Myocyte (in vitro differentiated cells): ENCODE measurements at places on chromosomes 5 and 9.

- DNase-seq, result no peak
Measured at GRCh38 chr5:28254846-28255245, 1216.5 kb upstream of the CDH9 start.

DNA sequence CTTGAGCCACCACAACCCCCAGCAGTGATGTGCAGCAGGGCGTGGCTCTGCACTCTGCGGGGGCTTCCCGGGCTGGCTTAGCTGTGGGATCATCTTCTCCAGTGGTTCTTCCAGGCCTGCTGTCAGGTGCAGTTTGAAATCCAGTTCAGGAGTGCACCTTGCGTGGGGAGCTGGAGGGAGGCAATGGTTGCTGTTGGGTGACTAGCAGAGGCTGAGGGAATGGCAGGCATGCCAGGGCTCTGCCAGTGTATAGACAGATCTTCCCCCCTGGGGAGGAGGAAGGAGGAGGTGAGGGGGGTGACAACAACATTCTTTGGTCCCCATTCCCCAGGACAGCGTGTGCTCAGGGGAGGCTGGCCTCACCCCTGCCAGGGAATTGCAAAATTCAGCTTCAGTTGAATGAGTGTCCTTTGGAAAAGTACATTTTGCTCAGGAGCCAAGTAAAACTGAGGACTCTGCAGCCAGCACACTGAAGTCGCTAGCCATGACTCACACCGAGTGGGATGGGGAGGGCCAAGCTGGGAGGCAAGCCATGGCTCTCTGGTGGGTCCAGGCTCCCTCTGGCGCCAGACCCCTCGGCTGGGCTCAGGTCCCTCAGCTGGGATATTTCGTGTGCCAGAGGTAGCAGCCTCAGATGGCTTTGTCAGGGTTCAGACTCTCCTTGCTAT, 35.0 kb downstream of the ERGIC1 start:
- DNase-seq, result peak; percentile 76

DNA sequence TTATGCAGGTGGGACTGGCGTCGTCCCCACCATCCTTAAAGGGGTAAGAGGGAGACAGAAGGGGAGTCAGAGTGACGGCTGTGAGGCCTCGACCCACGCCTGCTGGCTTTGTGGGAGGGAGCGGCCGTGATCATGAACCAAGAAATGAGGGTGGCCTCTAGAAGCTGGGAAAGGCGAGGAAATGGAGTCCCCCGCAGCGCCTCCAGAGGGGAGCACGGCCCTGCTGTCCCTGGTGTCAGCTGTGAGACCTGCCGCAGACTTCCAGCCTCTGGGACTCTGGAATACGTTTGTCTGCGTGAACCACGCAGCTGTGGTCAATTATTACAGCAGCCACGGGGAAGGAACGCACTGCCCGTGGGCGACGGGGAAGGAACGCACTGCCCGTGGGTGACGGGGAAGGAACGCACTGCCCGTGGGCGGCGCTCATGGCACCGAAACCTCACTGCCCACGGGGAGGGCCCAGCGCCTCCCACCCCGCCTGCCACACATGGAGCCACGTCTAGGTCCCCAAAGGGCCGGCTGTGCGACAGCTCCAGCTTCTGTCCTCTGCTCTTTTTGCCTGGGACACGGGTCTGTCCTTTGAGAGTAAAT, 108.8 kb upstream of the RAPGEF1 start:
- DNase-seq, result no peak

- DNase-seq, result no peak
Measured at GRCh38 chr9:69965416-69966145, 78.1 kb upstream of the MAMDC2 start.

GRCh38 chr5:9519537-9519936, 26.3 kb downstream of the SEMA5A start:
- no peak for DNase-seq

DNA sequence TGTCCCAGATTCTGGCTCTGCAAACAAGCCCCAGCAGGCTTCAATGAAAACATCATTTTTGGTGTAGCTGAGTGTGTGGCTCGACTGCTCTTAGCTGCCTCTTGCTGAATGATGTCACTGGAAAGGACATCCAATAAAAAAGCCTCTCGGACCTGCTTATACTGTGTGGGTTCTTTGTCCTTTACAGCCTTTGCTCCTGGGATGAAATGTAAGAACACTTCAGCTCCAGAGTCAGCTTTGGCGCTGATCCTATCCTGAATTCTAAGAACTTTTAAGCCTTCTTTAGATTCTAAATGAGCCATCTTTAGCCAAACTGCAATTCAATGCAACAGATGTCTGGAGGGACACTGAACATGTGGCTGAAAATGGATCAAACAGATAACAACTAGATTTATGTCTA, 404.6 kb upstream of the C9orf72 start:
- no peak for DNase-seq

DNA sequence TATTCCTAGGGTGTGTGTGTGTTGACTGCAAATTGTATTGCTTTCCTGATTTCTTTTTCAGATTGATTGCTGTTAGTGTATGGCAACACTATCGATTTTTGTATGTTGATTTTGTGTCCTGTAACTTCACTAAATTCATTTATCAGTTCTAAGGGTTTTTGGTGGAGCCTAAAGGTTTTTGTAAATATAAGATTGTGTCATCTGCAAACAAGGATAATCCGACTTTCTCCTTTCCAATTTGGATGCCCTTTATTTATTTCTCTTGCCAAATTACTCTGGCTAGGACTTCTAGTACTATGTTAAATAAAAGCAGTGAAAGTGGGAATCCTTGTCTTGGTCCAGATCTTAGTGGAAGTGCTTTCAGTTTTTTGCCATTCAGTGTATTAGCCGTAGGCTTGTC, 340.9 kb upstream of the KLF4 start:
- DNase-seq, result no peak

GRCh38 chr9:33415501-33416038, 13.2 kb upstream of the AQP7 start:
- peak; percentile 51 for DNase-seq

DNA sequence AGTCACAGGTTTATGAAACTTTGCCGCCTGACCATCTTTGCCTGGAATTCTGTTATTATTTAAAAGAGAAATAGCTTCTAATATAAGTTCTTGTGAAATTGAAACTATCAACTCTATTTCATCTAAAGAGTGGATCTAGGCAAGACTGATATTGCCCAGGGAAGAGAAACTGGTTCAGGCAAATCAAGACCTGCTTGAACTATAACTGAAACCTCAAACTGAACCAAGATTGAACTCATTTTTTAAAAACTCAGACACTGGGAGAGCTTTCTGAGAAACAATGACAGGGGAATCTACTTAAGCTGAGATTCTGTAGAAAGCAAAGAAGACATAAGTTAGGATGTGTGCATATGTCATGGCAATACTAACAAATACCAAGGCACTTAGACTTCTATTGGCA, 815.8 kb downstream of the BRINP1 start:
- DNase-seq, result no peak

- DNase-seq, result no peak
Measured at GRCh38 chr5:142326480-142326938, 1.7 kb upstream of the SPRY4 start.

GRCh38 chr9:90778746-90779145, 22.9 kb upstream of the SYK start:
- DNase-seq, result no peak

- peak; percentile 75 for DNase-seq
Measured at GRCh38 chr9:124251605-124252378, 6.0 kb upstream of the NEK6 start.

DNA sequence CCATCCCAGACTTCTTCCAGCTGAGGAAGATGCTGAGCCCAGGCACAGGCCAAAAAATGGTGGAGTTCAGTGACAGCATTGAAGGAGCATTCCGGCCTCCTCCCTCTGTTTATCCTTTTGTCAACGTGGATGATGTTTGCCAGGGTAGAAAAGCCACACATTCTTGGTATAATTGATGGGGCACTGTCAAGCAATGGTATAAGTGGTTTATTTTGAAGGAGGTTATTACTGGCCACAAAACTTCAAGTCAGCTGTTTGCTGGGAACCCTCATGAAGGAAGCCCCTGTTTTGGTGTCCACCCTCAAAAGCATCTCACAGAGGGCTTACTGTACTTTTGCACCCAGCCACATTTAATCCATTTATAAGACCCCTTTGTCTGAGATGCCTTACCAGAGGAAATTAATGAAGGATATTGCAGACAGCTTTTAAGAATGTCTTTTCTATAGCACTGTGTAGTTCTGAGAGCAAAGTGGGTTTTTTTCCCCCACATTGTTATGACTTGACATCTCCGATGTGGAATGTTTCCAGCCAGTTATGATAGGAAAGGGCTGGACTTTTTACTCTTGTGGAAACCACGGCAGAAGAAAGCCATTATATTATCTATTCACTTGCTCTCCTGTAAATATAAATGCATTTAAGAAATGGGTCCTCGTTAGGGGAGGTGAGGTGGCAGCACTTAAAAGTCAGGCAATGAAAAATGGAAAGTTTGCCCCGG, 95.5 kb upstream of the SPATA31D4 start:
- peak; percentile 71 for DNase-seq

- no peak for DNase-seq
Measured at GRCh38 chr9:137244486-137245449, 3.7 kb downstream of the TUBB4B start.

DNA sequence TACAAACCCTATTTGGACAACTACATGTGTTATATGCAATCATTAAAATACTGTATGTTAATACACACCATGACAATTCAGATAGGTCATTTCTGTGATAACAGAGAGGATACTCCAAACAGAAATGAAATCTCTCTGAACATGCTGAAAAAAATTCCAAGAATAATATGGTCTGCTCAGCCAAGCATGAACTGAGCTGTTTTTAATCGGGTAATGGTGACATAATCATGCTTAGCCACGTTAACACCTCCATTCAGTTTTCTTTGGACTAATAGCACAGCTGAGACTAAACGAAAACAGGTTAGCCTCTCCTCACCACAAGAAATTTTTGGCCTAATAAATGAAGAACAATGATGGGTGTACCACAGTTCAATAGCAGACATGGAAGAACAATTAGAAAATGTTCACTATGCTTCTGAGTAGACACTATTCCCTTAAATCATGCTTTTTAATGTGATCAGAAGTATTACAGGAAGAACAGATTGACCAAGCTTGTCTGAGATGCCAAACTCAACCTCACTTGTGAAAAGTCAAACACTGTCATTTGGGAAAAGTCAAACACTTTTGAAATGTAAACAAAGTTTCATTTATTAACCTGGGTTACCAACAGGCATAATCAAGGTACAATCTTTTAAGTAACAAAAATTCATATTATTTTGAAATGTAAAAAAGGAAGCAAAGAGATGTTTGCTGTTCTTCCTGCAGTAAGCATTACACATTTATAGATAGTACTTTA, 19.4 kb downstream of the RAB14 start:
- DNase-seq, result no peak

DNA sequence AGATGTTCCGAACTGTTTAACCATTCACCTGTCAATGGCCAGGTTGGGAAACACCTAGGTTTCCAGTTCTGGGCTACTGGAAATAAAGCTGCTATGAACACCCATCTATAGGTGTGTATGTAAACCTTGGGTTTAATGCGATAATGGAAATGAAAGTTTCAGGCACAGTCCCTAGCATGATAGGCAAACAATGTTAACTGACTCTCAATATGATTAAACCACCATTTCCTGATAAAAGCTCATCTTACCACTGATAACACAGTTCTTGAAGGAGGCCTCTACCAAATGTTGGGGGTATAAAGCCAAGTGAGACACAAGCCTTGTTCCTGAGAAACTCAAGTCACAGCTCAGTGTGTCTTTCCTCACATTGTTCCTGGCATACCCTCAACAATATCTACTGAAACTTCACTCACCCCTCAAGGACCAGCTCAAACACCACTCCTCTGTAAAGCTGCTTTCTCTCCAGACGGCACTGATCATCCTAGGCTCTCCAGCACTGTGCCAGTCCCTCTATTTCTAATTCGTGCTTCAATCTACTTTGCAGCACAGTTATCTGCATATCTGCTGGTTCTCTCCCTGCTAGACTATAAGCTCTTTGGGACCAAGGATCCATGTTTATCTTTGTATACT, 15.8 kb downstream of the RAB14 start:
- DNase-seq, result no peak

DNA sequence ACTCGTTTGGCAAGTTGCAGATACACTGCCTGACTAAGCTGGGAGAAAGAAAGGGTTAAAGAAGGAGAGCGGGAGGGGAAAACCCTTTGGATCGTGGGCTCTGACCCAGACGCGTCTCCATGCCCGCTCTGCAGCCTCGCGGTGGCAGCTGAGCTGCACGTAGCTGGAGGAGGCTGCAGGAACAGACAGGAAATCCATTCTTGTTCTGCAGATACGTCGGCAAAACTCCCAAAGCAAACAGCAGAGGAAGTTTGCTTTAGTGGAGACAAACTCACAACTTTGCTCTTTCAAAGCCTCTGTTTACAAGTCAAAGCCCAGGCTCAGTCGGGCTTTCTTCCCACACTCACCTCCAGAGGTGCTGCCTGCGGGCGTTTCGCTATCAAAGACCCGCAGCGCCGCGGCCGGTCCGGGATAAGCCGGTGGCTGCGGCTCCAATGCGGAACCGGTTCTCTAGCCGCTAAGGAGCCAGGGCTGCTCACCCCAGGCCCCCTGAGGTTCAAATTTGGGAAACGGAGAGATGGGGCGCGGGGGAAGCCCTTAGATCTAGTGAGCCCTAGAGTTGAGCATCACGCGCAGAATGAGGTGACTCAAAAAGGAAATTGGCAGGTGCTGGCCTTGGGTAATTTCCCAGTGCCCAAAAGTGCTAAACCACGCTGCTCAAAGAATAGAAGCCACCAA, 60.7 kb downstream of the MAT2B start:
- DNase-seq, result peak; percentile 10

- no peak for DNase-seq
Measured at GRCh38 chr9:10875752-10876151, 262.9 kb upstream of the PTPRD start.

DNA sequence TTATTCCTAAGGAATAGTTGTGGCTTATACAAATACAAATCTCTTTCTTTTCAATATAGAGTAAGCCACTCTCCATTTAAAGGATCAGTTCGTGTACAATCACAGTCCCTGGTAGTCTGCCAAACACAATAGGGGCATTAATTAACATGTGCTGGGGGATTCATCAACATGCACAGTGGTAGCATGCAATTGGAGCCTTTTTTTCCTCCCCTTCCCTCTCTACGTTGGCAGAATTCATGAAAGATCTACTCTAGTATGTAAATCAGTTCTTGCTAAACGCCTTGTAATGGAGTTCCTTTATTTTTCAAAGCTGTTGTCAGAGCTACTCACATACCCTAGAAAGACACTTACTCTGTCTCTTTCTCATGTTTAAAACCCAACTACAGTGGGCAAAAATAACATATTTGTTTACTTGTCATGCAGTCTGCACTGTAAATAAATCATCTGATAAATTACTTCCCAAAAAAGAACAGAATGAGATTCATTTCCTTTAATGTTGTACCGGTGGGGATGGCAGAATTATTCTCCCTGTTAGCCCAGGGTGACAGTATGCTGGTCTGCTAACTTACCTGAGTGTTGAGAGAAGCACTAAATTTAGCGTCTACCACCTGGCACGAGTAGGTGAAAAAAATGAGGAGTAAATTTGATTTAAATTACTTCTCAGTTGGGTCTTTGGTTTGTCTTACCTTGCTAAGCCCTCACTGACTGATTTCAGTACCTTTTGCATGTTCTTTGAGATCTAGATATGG, 341.5 kb upstream of the CCNH start:
- DNase-seq, result no peak

GRCh38 chr5:138468966-138469539, 3.8 kb downstream of the EGR1 start:
- no peak for DNase-seq
